NCI-H510A (cell line): ENCODE measurements at places on chromosomes 13 and 19.
A peak's percentile ranks its signal among the peaks of the same experiment; 100 is the strongest.

GRCh38 chr19:5966215-5966614 lies 11.7 kb downstream of the RANBP3 start:
- DNase-seq = no peak

GRCh38 chr19:55626350-55626749 lies 2.0 kb upstream of the ZNF784 start:
- DNase-seq = no peak

GRCh38 chr13:102608974-102609373 lies 12.2 kb downstream of the TPP2 start:
- no peak for DNase-seq

DNA sequence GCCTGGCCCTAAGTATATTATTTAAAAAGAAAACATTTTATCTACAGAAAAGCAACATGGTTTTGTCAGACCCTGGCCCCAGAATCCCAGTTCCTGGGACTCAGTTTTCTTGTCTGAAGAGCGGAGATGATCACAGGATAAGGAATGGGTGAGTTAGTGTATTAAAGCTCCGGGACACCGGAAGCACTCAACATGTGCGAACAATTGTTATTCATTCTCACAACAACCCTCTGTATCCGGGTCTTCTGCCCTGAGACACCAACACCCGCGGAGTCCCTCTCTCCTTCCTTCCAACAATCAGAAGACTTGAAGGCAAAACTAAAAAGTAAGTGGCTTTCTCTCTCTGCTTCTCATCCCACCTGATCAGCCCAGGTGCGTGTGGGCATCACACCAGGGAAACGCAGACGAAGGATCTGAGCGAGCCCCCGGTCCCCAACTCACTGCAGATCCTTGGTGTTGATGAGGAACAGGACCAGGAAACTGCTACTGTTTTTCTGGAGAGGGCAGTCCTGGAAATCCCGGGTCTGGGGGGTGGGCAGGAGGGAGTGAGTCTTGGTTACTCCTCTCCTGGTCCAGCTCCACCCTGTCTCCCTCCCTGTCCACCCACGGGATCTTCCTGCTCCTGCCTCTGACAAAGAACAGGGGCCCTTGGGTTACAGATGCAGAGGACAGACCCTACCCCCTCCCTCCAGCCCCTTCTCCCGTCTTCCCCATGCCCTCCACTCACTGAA lies 2.0 kb downstream of the GPR108 start:
- DNase-seq = no peak

DNA sequence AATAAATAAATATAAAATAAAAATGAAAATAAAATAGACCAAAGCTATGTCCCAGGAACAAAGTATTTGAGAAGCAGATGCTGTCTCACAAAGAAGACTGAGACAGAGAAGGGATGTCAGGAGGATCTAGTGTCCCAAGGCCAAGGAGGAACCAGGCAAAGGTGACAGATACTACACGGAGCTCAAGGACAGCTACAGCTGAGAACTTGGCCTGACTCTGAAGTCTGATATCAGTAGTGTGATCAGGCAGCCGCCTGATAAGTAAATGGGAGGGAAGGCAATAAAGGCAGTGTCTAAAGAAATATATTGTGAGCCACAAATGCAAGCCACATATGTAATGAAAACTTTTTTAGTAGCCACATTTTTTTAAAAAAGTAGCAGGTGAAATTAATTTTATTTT lies 20.4 kb upstream of the NANOS3 start:
- no peak for DNase-seq

DNA sequence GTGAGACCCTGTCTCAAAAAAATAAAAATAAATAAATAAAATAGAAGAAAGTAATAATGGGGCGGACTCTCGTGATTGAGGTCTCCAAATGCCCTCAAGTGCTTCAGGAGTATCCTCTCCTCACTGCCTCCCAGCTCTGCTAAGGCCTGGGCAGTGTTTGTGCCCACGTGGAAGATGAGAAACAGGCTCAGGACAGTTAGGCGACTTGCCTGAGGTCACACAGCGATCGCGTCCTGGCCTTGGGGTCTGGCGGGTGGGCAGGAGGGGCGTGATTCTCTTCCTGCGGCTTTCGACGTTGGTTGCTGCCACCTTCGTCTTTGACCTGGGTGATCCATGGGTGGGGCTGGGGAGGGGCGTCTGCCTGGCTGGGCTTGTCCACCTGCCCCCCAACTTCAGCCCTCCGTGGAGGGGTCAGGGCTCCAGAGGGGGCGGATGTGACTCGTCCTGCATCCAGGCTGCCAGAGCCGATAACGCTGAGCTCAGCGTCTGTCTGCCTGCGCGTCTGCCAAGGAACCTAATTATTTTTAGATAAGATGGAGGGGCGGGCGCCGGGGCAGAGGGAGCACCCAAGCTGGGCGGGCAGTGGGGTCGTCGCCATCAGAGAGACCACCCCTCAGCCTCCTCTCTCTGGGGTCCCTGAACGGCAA lies 56.9 kb downstream of the NFIC start:
- DNase-seq = no peak

DNA sequence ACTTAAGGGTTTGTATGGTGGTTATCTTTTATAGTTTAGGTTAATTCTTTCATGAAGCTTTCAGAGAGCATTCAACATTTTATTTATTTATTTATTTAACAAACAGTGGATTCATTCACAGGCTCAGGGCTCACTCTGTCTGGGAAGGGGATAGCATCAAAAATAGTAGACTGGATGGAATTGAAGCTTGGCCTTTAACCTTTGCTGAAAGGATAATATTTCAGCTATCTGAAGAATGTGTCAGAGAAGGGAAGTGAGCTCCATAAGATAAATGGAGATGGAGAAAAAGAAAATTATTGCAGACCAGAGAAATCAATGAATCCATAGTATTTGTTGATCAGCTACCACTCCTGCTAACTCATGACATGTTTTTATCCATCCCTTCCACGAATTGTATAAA lies 305.6 kb downstream of the COG6 start:
- DNase-seq = no peak

DNA sequence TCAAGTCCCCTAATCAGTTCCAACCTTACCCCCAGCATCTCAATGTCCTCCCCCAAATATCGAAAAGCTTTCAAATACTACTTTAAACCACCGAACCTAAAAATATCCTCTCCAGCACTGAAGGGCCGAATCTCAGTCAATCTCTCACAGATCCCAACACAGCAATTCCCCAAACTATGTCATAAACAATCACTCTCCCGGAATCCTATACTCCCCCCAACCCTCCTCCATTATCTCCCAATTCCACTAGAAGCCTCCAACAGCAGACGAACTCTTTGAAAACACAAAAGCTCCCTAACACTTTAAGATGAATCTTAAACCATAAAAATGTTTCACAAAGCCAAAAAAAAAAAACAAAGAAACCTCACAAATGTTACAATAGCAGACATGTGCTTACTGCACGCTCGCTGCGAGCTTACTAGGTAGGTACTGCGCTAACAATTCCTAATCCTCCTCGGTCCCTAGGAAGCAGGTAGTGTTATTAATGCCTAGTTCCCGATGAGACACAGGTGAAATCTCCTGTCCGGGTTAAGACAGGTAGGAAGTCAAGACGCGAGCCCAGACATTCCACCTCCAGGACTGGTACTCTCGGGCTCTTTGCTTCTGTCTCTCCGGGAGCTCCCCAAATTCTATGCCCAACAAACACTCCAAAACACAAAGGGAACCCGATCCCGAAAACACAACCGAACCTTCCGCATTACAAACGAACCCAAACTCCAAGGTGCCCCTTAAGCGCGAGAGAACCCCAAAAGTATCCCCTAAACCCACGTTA lies 14.2 kb downstream of the FBXO46 start:
- no peak for DNase-seq

- no peak for DNase-seq
Observed at GRCh38 chr19:49271080-49271753, 53.8 kb downstream of the SLC6A16 start.

DNA sequence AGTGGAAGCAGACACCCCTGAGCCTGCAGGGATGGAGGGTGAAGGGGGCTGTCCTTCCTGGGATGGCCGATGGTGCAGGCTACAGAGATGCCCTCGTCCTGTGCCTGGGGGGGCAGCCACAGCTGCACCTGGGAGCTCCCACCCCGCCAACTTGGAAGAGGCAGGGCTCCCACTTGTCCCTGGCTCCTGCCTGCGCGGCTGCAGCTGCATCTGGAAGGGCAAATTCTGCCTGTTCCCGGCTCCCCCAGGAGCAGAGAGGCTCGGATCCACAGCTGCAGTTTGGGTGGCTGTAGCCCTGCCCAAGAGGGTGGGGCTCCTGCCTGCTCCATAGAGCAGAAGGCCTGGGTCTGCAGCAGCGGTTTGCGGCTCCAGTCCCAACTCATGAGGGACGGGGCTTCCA lies 2.2 kb downstream of the CEP89 start:
- no peak for DNase-seq

GRCh38 chr19:13597640-13598039 lies 91.4 kb upstream of the CACNA1A start:
- peak; percentile 72 for DNase-seq

DNA sequence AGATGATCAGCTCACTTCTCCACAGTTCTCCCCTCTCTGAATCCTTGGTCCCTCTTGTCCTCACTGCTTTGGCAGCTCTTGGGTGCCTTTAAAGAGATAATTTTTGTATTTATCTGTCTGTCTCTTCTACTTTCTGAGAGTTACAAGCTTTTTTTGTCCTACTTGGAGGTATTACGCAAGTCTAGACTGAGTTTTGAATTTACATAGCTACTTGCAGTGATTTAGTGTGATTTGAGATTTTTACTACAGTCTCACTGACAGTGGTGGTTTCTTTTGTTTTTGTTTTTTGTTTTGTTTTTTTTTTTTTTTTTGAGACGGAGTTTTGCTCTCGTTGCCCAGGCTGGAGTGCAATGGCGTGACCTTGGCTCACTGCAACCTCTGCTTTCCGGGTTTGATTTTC lies 22.1 kb downstream of the URI1 start:
- DNase-seq = no peak

DNA sequence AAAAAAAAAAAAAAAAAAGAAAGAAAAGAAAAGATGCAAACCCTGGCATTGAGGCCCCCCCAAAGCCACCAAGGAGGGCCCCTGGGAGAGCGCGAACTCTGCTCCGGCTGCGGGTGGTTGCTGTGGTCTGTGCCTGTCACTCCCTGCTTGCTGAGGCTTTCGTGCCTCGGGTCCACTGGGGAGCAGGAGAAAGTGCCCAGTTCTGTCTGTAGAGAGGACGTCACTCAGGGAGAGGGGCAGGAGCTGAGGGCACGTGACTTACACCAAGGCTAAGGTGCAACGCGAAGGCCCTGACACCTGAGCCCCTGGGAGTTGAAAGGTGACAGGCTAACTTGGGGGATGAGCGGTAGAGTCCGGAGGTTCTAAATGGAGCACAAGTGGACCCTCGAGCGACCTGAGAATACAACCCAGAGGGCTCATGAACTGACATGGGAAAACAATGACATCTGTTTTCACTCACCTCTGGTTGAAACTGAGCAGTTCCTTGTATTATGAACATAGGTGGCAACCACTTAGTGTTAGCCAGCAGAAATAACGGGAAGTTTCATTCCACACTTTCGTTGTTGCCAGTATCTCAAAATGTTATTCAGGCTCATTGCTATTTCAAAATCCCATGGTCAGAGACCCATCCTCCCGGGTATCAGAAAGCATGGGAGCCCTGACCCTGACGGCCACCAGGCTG lies 69.2 kb upstream of the TM9SF2 start:
- DNase-seq = no peak

DNA sequence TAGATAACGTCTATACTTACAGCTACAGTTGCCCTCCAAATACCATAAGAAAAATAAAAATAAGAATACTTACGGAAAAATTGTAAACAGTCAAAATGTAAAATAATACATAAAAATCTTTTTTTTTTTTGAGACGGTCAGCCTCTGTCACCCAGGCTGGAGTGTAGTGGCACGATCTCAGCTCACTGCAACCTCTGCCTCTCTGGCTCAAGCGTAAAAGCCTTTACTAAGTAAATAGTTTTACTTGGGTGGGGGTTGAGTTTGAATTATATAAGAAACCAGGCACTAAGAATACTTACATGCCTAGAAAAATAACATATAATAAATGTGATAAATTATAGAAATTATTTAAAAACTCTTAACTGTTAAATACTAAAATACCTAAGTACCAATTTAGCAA lies 1413.0 kb upstream of the PRR20A start:
- DNase-seq = no peak

- no peak for DNase-seq
Observed at GRCh38 chr19:10344780-10345179, 5.4 kb upstream of the ICAM3 start.

DNA sequence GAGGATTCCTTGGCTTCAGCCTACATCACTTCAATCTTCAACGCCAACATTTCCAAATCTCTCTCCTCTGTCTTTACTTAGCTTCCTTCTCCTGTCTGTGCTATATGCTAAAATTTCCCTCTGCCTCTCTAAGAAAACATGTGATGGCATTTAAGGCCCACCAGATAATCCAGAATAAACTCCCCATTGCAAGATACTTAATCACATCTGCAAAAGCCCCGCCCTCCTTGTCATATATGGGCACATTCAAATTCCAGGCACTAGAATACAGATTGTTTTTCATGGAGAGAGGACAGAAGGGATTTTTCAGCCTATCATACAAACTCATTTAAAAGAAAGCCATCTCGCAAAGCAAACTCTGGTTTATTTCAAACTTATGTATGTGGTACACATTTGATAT lies 16.2 kb downstream of the ARGLU1 start:
- no peak for DNase-seq

DNA sequence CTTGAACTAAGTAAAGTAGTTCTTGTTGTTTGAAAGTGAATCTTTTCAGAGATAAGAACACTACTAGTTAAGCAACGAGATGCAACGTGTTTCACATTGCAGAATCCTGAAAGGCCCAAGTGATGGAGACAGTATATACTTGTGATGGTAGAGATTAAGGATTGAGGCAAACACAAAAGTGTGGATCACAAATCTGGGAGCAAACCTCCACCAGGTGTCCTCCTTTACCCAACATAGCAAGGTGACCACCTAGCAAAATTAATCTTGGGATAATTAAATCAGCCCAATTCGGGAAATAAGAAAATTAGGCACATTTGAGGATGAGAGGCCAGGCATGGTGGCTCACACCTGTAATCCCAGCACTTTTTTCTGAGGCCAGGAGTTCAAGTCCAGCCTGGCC lies 563.9 kb downstream of the DACH1 start:
- DNase-seq = no peak

- no peak for DNase-seq
Observed at GRCh38 chr19:12754465-12755196, 3.0 kb downstream of the BEST2 start.

DNA sequence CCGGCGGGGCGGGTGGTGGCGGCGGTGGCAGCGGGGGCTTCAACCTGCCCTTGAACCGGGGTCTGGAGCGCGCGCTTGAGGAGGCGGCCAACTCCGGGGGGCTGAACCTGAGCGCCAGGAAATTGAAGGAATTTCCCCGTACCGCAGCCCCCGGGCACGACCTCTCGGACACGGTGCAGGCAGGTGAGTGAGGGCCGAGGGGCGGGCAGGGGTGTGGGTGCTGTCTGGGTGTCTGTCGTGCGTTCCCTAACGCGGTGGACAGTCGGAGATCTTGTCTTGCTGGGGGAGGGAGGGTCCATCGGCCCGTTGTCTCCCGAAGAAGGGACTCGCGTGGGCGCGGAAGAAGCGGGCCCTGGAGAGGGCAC lies 533 bp downstream of the LRCH1 start:
- DNase-seq = no peak

- DNase-seq = no peak
Observed at GRCh38 chr13:45747071-45747470, 45.0 kb downstream of the CBY2 start.
